IMR-90 (cell line): ENCODE measurements at places on chromosomes 1 and 21.

DNA sequence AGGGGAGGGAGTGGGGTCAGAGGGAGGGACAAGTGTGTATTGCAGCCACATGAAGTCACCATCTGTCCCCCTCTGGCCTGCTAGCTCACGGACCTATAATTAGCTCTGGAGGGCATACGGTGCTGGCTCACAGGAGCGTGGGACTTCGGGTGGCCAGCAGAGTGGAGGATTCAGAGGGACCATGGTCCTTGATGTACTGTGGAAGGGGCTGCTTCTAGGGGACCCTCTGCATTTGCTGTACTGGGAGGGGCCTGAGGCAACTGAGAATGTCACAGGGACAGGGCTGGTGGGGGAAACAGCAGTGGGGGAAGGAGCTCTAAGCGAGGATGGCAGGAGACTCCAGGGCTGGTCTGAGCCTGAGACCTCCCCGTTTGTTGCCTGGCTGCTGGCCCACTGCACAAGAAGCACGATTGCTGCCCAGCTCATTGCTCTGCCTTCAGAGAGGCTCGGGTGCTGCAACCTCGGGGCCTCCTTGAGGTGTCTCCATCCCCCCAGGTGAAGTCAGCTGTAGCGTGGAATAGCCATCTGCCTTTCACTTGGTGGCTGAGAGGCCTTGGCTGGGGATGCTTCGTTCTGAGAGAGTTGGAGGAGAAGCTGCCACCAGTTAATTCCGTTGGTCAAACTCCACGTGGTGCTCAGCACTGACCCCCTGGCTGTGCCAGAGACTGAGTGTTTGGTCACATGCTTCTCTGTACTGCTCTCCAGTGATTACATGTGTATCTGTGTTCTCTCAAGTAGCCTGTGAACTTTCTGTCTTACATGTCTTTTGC, 2.7 kb downstream of the PPFIA4 start:
- DNase-seq: no peak

DNA sequence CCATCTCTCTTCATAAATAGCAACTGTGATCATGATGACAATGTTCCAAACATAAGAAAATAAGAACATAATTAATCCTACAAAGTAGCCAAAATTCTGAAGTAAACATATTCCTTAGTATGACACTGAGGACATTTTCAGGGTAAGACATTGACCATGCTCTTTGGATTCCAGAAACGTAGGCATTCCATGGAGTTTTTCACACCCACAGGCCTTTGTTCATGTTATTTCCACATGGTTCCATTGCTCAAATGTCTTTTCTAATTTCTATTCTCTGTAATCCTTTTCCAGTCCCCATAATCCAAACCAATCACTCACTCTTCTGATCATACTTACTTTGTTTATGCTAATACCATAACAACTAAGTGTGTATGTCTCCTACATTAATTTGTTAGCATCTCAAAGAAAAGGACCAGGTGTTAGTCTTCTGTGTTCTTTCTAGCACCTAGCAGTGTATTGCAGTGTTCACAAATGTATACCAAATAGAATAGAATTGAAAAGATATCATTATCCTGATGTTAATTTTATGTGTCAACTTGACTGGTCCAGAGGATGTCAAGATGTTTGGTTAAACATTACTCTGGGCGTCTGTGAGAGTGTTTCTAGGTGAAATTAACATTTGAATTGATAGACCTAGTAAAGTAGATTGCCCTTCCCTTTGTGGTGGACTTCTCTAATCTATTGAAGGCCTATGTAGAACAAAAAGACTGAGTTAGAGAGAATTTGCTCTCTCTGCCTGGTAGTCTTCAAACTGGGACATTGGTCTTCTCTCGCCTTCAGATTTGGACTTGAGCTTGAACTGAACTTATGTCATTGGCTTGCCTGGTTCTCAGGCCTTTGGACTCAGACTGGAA, 516.6 kb downstream of the PTPRC start:
- DNase-seq: no peak

DNA sequence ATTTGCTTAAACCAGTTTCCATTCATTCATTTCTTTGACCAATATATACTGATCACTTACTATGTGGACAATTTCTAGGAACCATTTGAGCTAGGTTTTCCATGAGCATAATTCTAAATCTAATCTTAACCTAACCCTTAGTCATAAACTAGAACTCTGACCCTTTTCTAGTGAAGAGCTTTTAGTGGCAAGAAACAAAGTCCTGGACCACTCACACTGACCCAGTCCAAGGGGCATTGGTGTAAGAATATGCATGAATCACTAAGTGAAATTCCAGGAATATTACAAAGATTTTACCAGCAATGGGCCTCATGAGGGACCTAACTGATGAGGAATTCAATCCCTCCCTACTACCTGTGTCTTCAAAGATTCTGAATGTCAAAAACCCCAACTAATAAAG, 40.6 kb upstream of the SLC2A1 start:
- peak; percentile 57 for DNase-seq

GRCh38 chr1:43121256-43121900, 50.7 kb downstream of the EBNA1BP2 start:
- DNase-seq: no peak

DNA sequence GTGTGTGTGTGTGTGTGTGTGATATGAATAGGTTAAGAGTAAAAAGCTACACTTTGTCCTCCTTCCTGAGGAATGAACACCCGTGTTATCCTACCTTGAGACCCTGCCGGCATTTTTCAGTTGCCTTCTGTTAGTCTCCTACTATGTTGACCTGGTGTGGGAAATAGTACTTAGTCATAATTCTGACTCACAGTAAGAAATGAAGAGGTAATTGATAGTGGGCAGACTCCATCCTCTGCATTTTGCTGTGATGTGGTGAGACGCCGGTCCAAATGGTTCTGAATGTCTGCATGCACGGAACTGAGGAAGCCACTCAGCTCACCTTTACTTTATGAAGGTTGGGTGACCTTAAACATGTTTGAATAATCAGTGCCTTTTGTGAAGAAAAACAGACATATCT, 12.6 kb downstream of the CD101 start:
- DNase-seq: no peak

GRCh38 chr21:19713313-19713712, 1284.9 kb upstream of the NCAM2 start:
- DNase-seq: no peak

- peak; percentile 44 for DNase-seq
Measured at GRCh38 chr1:181127898-181128453, 39.5 kb downstream of the IER5 start.

- no peak for DNase-seq
Measured at GRCh38 chr1:59696421-59697115, 118.2 kb upstream of the HOOK1 start.

DNA sequence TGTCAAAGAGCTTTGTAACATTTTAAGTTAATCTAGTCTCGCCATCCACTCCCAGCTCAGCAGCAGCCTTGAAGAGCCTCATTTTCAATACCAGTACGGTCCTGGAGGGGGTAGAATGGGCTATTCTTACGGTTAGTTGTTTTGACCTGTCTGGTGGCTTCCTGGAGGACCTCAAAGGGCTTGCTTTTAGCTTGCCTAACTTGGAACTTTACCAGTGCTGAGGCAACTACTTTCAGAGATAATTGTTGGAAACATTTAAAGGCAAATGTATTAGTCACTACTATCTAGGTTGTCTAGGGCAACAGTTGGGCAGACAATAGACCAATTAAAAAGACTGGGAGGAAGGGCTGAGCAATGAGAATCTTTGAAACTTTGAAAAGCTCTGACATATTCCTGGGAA, 56.0 kb downstream of the TTLL7 start:
- DNase-seq: peak; percentile 24

GRCh38 chr1:58574816-58575215, 2.2 kb downstream of the TACSTD2 start:
- no peak for DNase-seq

- DNase-seq: peak; percentile 33
Measured at GRCh38 chr1:196466166-196466565, 142.1 kb downstream of the KCNT2 start.

DNA sequence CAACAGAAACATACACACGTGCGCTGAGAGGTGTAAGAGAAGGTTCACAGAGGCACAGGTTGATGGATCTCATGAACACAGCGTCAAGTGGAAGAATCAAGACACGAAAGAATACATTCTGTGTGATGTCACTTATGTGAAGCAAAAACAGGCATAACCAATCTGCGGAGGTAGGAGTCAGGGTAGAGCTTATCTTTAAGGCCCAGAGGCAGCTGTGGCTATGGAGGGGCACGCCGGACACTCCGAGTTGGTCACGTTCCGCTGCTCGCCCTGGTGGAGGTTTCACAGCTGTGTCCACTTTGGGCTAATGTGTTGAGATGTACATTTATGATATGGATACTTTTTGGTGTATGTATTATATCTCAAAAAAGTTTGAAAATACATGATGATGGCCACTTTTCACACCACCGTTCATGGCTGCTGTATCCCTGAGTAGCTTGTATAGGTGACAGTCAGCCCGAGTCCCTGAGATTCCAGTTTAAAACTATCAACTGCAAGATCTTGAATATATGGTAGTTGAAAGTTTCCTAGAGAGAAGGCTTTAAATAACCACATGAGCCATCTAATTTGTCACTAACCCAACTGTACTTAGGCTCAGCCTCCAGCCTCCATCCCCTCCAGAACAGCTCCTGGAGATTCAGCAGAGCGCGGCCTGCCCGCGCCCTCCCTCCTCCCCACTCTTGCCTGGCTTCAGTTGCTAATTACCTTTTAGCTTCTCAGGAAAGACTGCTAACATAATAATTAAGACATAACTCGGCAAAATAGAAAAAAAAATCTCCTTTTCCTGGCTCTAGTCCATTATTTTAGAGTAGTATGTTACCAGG, 6.7 kb upstream of the ADARB1 start:
- no peak for DNase-seq

- DNase-seq: peak; percentile 96
Measured at GRCh38 chr1:184866991-184867788, 107.1 kb downstream of the NIBAN1 start.

DNA sequence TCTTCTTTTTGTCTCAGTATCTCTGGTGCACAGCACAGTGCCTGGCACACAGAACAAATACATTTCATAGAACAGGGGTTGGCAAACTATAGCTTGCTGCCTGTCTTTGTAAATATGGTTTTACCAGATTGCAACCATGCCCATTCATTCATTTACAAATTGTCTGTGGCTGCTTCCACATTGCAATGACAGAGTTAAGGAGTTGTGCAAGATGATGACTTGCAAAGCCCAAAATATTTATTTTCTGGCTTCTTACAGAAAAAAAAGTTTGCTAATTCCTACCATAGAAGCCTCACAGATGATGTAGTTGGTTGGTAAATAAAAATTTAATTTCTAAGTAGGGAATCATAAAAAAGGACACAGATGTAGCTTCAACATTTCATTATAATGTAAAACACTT, 11.2 kb upstream of the HMGB4 start:
- no peak for DNase-seq

DNA sequence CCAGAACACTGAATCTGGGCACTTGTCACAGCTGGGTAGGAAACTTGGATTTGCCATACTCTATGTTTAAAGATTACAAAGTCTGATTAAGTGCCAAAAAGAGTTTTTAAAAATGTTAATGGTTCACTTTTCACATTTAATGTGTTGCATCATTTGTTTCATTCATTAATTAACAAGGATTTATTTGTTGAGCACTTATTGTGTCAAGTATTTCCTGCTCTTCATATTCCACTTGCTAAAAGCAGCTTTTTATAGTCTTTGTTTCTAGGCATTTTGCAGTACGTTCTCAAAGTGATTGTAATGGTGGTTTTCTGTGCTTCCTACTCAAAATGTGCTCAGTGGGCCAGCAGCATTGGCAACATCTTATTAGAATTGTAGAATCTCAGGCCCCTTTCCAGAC, 68.7 kb downstream of the EPB41 start:
- no peak for DNase-seq

- no peak for DNase-seq
Measured at GRCh38 chr1:93702828-93703183, 21.2 kb upstream of the BCAR3 start.

- DNase-seq: no peak
Measured at GRCh38 chr1:184257873-184258272, 129.0 kb upstream of the C1orf21 start.

GRCh38 chr1:93304716-93305138, 41.0 kb upstream of the DR1 start:
- DNase-seq: peak; percentile 79

GRCh38 chr1:30589083-30589482, 134.3 kb downstream of the MATN1 start:
- no peak for DNase-seq

DNA sequence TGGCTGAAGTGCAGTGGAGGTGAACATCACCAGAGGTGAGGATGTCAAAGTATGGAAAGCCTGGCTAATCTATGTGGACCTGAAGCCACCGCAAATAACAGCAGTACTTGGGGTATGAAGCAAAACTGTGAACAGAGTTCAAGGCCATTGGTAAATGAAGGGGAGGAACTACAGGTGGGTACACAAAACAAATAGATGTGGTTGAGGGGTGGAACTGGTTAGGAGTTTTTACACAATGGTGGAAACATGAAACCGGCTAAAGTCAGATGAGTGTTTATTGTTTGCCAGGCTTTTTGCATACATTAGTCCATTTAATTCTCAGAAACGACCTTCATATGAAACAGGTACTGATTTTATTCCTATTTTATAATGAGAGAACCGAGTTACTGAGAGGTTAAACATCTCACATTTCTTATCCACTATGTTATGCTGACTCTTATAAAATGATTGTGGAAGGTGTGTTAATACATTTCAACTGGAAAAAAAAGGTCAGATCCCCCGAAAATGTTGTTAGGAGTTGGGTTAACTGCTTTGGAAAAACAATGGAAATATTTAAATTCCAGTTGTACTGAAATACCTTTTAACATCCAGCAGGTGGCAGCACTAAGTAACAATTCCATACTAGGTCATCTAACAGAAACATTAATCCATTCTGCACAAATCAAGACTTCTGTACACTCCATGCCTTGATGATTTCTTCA, 44.3 kb upstream of the GTF2B start:
- peak; percentile 52 for DNase-seq

DNA sequence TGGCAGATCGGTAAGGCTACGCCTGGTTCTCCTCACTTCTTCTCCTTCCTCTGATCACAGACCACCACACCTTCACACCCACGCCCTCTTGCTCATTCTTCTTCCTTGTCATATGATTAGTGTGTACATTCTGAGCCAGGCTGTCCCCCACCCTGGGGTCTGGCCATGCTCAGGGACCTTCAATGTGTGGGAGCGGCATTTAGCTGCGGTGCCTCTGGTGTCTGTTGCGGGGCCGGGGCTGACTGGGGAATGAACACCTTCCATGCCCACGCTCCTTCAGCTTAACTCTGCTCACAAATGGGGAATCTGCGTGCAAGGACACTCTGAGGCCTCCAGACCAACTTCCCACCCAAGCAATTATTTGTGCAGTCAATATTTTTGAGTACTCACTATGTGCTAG, 29.4 kb downstream of the QSOX1 start:
- DNase-seq: no peak

DNA sequence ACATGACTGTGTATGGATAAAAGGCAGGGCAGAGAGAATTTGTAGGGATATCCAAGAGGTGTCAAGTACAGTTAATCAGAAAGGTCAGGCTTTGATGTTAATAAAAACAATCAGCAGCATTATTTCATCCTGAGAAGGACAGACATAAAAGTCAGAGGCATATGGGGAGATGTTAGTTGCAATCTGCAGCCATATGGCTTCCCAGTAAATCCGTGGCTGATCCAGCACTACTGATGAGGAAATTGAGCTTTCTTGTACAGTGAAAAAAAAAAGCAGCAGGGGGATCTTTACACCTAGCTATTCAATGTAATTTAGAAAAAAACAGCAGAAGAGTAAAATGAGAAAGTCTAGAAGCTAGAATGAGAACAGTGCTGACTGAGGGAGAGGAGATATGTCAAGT, 2.2 kb upstream of the SPRR1B start:
- DNase-seq: no peak

GRCh38 chr1:38121231-38121680, 74.7 kb upstream of the POU3F1 start:
- DNase-seq: no peak
